ENCODE measurements at places on chromosomes 2 and 18.

DNA sequence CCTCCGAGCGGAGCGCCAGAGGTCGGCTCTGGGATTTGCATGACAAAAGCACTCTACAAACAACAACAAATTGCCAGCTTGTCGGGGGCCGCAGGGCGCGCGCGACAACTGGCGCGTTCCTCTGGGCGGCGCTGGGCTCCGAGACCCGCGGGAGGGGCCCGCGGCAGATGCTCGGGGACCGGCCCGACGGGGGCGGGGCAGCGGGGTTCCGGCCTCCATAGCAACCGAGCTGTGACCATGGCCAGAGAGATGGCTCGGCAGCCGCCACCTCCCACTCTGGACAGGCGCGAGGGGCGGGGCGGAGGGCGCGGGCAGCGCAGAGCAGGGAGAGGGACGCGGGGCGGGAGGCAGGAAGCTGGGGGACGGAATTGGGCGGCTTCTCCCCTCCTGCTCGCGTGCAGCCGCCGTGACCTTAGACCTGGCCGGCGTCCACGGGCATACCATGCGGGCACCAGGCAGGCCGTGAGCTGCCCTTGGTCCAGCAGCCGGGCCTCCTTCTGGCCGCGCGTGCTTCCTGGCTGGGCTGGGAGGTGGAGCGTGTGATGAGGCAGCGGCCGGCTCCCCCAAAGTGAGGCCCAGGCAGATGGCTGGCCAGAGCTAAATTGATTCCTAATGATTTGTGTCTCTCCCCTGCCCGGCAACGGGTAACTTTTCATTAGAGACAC is 171.5 kb downstream of the CELF4 start:
- DNase-seq = peak; percentile 89

DNA sequence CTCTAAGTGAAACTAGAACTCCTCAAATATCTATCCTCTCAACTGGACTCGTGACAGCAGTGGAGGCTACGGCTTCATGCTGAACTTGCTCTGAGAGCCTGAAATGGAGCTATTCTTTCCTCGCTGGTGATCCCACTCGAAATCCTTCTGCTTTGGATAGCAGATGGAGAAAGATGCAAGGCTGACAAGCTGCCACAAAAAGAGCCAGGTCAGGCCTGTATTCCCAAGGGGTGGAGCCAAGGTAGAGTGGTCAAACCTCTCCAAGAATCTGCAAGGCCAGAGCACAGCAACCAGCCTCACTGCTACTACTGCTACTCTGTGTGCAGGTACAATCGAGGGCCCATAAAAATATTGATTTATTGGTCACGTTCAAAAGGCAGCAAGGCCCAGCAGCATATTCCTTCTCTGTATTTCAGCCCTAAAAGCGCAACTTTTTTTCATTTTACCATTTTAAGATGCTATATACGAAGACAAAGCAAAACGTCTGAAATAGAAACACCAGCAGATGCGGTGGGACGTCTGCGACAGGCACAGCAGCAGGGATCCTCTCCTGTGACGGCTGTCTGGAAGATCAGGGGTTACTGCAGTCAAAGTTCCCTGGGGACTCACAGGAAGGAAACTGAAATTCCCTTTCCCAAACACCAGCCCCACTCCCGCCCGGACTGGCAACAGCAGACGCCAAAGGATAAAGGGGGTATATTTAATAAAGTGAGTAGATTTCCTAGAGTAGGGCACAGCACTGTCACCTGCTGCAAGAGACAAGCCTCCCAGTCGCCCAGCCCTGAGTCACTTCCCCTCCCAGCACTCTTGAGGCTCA is 2.4 kb downstream of the SPRED2 start:
- DNase-seq = peak; percentile 33

- no peak for DNase-seq
These were observed 79.6 kb downstream of the TPO start for GRCh38 chr2:1492711-1493430.

DNA sequence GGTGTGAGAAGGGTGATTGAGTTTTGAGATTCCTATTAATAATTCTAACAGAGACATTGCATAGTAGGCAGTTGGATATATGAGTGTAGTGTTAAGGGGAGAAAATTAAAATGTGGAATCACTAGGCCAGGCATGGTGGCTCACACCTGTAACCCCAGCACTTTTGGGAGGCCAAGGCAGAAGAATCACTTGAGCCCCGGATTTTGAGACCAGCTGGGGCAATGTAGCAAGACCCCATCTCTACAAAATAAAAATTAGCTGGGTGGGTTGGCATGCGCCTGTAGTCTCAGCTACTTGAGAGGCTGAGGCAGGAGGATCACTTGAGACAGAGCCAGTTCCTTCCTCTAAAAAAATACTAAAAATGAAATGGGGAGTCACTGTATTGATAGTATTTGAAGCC is 150.6 kb downstream of the MCFD2 start:
- no peak for DNase-seq

- peak; percentile 39 for DNase-seq
These were observed 98.7 kb downstream of the TCF4 start for GRCh38 chr18:55489034-55489986.

DNA sequence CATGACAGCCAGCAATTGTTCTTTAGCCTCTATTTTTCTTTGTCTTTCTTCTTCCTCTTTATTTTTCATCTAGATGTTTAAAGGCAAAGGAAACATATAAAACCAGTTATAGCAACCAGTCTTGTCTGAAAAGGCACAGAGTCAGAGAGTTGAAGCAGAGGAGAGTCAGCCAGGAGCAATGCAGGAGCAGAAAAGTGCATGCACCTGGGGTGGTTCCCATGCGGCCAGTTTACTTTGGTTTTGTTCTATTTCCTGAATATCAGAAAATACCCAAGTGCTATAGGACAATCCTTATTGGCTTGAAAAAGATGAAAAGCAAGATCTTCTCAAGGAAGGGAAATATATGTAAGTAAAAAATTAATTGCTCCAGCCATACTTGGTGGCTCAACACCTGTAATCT is 44.9 kb downstream of the CFAP210 start:
- no peak for DNase-seq

DNA sequence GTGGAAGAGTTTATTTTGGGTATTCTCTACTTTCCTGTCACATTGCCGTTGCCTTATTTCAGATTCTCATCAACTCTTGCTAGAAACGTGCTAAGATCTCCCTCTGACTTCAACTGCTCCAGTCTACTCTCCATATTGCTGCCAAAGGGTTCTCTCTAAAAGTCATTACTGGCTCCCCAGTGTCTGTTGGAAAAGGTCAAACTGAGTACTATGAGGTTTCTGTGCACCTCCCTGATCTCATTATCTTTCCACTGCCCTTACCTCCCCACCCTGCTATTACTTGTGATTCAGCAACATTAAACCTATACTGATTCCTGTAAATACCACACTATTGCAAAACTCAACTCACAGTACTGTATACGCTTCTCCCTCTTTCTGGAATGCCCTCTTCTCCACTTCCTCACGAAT is 1.9 kb upstream of the KRCC1 start:
- DNase-seq = no peak

DNA sequence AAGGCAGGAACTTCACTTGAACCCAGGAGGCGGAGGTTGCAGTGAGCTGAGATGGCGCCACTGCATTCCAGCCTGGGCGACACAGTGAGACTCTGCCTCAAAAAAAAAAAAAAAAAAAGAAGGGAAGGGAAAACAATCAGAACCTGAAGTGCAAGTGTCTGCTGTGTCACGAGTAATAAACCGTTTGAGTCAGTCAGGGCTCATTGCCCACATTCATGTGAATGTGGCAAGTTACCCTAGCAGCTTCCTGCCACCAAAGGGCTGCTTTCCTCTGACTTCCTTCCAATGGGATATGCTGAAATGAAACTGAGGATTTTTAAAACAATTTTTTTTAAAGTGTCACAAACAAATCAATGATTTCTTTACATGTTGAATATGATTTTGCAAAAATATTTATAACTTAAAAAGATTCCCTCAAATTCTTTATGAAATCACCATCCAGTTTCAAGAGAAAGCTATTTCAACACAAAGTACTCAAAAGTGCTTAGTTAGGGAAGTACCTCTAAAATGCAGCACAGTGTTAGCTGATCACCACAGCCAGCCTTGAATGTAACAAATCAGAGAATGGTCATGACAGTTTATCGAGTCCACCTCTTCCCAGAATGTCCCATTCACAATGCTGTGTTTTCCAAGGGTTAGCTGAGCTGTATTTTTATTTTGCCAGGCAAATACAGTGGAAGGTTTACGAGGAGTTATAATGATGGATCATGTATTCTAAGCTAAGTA is 36.4 kb downstream of the WDSUB1 start:
- peak; percentile 72 for DNase-seq

DNA sequence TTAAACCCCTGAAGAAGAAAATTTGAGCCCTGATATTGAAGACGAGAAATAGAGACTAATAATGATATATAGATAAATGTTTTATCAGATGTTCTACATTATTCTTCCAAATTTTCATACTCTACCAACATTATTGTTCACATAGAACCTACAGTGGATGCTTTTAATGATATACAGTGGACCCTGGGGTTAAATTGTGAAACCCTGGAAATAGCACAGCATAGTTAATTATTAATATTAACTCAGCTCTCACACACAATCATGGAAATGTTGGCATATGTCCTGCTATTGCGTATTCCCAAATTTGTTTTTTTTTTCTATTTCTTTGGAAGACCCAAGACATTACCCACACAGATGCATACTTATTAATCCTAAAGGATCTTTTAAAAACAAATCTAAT is 579.9 kb downstream of the CCDC85A start:
- no peak for DNase-seq

DNA sequence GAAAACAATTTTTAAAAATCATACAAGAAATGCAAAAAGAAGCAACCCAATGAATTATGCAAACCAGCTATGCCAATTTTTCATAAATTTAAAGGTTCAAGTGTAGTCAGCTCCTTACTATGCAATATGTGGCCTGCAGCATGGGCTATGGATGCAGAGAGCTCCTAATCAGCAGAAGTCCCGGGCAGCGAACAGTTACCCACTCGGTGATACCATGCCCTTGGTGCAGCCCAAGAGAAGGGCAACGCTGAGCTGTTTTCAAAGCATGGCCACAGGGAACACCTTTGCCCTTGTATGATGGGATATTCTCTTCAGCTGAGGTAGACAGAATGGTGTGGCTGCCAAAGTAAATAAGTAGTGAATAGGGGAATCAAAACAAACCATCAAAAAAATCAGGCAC is 17.3 kb upstream of the ARL5A start:
- DNase-seq = no peak

DNA sequence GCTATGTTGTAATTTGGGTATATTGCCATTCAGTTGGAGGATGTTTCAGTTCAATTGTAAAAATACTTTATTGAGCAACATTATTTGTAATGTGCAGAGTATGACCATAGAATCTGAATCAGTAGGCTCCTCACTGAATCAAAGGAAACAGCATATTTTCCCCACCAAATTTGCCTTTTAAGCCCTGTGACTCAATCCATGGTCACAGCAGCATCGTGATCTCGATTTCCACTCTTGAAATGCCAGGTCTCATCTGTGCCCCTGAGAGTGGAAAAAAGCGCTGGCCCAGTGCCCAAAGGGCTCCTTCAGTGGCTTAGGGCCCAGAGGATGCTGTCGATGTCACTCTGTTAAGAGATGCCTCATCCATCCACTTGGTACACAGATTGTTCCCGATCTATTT is 57.5 kb downstream of the FHOD3 start:
- no peak for DNase-seq

DNA sequence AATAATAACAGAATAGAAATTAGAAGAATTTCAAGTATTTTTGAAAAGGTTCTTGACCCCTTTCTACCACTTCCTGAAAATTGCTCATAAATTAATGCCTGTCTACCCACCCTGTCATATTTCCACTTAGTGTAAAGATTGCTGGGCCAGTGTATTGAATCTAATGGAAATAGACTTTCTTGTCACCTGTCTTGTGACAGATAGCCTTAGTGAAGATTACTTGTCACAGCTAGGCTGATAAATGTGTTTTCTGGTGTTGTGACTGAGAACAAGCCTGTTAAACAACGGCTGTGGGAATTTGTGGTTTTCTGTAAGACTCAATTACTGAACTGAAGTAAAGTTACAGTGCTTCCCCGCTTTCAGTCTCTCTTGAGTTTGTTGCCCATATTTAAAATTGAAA is 37.0 kb downstream of the PIK3C3 start:
- DNase-seq = peak; percentile 2

- DNase-seq = peak; percentile 58
These were observed 92.1 kb downstream of the RNF144A start for GRCh38 chr2:7009207-7009911.

GRCh38 chr2:29528891-29529520 is 392.4 kb downstream of the ALK start:
- peak; percentile 80 for DNase-seq

DNA sequence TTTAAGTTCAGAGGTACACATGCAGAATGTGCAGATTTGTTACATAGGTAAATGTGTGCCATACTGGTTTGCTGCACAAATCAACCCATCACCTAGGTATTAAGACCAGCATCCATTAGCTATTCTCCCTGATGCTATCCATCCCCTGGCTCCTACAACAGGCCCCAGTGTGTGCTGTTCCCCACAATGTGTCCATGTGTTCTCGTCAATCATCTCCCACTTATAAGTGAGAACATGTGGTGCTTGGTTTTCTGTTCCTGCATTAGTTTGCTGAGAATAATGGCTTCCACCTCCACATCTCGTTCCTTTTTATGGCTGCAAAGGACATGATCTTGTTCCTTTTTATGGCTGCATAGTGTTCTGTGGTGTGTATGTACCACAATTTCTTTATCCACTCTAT is 75.8 kb downstream of the SUCLG1 start:
- DNase-seq = no peak

GRCh38 chr2:202883987-202884675 is 12.6 kb upstream of the ICA1L start:
- DNase-seq = peak; percentile 34

DNA sequence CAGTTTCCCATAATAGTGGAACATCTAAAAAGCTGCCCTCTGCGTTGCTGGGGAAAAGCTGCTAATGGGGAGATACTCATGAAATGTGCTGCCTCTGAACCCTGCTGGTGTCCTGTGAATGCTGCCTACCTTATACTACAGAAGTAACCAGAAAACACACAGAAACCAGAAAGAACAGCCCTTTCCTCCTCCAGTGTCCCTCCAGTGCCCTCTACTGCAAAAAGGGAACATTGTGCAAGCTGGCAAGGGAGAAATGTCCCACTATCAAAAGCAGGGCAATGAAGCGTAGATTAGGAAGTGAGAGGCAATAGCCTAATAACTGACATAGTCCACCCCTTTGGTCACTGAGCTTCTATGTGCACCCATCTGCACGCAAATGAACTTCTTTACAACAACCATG is 162.7 kb upstream of the ETAA1 start:
- peak; percentile 53 for DNase-seq

GRCh38 chr18:40079786-40080185 is 1875.2 kb upstream of the PIK3C3 start:
- no peak for DNase-seq

- DNase-seq = no peak
These were observed 8.1 kb downstream of the LRP2 start for GRCh38 chr2:169354244-169354643.

- no peak for DNase-seq
These were observed 175.7 kb upstream of the HAAO start for GRCh38 chr2:42967959-42968674.

DNA sequence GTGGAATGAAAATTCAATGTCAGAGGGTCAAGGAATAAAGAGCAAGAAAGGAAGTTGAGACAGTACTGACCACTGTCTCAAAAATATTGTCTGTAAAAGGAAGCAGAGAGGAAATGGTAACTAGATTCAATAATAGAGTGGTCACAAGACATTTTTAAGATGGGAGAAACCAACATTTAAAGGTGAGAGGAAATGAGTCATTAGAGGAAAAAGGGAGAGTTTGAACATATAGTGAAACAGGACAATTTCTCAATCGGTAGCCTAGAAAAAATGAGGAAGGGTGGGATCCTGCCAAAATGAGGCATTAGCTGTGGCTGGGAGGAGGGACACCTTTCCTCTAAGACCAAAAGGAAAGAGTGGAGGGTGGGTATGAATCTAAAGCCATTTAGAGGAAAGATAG is 288.5 kb downstream of the SP3 start:
- no peak for DNase-seq
